ENCODE measurements at places on chromosomes 16 and 17.

DNA sequence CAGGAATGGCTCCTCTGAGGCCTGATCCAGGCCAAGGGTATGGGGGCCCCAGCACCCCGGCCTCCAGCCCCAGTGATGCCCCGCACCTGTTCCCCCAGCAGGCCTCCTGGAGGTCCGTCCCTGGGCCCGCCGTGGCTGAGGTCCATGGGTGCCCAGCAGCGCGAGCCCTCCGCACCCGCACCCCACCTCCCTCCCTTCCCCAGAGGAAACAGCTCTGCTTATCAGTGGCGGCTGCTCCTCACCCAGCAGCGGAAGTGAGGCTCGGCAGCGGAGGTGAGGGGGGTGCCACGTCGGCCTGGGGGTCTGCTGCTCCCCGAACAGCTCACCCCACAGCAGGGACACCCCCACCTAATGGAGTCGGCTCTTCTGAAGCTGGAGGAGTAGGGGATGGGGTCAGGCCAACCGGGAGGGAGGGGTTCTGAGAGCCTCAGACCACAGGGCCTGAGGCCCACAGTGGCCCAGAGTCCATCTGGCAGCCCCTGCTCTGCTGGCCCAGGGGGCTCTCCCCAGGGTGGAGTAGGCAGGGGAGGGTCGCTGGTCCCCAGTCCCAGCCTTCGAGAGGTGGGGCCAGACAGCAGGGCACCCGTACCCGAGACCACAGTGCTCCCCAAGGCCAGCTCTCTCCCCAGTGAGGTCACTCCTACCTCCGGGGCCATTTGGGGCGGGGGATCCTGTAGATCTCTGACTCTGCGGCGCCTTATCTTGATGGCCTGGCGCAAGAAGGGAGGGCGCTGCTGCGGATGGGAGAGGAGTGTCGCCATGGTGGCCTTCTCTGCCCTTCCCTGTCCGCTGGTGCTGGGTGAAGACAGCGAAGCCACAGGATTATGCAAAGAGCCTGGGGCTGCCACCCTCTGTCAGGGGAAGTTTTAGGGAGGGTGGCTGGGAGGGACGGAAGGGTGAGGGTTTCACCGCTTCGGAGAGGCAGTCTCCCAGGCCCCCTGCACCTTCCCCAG, at the start of gene UNC13D:
UNC13D (minus strand) TSS at position 828 of the 953 bp plus-strand sequence; CDS start at position 761, 67 bp downstream.
- peak; percentile 33 for DNase-seq

DNA sequence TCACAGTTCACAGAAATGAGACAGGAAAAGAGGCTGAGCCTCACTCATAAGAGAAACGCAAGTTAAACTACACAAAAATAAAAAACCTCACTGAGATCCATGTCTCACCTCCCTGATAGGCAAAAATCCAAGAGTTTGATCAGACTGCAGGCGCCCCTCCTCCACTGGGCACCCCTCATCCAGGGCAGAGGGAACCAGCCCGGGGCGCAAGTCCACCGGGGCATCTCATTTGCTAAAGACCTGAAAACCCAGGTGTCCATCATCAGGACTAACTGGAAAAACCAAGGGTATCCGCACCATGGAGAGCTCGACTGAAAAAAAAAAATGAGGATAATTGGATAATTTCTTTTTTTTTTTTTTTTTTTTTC, 2.6 kb downstream of the HBZ start:
- no peak for DNase-seq

DNA sequence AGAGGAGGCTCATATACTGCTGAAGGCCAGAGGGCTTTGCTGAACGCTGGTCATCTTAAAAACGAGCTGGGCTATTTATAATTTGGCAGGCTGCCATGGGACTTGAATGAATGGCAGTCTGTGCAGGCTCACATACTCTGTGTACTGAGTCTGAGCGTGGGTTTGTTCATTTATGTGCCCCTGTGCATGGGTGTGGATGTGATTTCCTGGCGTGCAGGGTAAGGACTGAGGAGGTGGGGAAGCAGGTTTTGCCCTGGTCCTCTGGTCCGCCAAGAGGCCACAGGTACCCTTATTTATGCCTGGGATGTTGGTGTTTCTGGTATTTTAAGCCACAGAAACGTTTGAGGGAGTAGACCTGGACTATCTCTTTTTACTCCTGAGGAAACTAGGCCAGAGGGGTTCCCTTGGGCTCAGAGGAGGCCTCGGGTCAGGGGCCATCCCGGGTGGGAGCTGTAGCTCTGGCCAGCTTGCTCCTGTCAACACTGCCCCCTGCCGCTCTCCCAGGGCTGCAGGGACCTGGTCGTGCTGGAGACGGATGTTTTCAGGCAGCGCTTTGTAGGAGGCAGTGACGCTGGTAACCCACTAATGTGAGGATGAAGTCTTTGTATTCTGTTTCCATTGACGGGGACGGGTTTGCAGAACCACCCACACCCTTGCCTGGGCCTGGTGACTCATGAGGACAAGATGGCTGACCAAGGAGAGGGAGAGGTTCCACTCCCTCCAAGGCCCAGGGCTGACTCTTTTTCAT, 184.4 kb downstream of the MSI2 start:
- peak; percentile 32 for DNase-seq

- DNase-seq = no peak
These were observed 14.9 kb downstream of the CNTNAP1 start for GRCh38 chr17:42697108-42697811.

DNA sequence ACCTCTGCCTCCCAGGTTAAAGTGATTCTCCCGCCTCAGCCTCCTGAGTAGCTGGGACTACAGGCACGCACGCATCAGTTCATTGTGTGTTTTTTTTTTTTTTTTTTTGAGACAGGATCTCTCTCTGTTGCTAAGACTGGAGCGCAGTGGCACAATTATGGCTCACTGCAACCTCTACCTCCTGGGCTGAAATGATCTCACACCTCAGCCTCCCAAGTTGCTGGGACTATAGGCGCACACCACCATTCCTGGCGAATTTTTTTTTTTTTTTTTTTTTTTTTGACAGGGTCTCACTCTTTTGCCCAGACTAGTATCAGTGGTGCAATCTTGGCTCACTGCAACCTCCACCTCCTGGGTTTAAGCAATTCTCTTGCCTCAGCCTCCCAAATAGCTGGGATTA, 17.8 kb upstream of the RAPGEFL1 start:
- DNase-seq = no peak

- no peak for DNase-seq
These were observed 135.2 kb upstream of the ELAC2 start for GRCh38 chr17:13153036-13153435.

GRCh38 chr16:28040039-28040438, 23.5 kb downstream of the GSG1L start:
- DNase-seq = no peak

DNA sequence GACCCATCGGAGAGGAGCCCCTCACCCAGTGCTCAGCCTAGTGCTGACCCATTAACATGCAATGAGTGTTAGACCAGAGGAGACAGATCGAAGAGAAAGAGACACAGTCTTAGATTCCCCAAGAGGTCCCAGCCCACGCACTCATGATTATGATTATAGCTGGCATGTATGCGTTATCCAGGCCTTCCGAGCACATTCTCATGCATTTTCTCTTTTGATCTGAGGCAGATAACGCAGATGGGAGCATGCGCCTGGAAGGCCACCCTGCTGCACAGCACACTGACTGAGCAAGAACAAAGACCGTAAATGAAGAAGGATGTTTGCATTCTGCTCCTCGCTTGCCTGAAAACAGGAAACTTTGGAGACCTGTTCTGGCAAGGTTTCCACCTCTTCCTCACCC, 232.7 kb downstream of the SOX9 start:
- no peak for DNase-seq
